ENCODE measurements at places on chromosomes 7 and 10.

- DNase-seq = no peak
These were observed 7.2 kb downstream of the HOXA13 start for GRCh38 chr7:27192546-27193334.

- DNase-seq = no peak
These were observed 78.2 kb upstream of the SEC61G start for GRCh38 chr7:54837168-54837567.

DNA sequence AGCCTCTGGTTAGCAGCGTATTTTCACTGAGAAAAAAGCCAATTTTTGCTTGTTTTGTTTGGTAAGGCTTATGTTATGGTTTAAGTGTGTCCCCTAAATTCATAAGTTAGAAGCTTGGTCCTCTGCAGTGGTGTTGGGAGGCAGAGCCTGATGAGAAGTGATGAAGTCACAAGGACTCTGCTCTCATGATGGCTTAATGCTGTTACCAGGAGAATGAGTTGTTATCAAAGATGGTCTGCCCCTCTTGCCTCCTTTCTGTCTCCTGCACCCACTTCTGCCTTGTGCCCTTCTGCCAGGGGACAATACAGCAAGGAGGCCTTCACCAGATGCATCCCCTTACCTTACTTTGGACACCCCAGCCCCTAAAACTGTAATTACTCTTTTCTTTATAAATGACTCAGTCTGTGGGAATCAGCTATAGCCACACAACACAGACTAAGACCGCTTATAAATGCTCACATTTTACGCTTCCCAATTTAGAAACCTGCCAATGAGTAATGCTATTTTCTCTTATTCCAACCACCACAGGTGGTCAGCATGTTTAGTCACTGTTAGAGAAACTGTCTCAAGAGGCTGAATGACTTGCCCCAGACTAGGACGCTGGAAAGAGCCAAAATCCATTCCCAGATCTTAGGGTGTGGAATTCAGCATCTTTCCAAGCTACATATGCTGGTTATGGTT, 6.1 kb upstream of the PKD1L1 start:
- DNase-seq = no peak

- no peak for DNase-seq
These were observed 19.0 kb downstream of the SH2B2 start for GRCh38 chr7:102305414-102306268.

GRCh38 chr10:120530699-120531098, 73.7 kb downstream of the PLPP4 start:
- DNase-seq = no peak

- no peak for DNase-seq
These were observed 128.0 kb downstream of the MBL2 start for GRCh38 chr10:52644373-52645186.

DNA sequence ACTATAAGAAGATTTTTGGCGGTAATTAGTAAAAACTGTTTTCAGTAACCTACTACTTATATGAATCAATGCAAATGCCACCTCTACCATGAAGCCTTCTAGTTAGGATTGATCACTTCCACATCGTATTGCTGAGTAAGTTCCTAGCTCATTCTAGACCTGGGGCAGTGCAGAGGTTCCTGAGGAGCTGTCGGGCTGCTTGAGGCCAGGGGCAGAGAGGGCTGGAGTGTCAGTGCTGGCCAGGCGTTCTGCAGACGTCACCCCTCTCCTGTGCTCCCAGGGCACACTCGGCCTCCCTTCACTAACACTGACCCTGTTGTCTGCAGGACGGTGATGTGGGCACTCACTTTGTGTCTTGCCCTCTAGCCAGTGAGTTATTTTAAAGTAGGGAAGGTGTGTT, 275.7 kb downstream of the CELF2 start:
- DNase-seq = no peak

DNA sequence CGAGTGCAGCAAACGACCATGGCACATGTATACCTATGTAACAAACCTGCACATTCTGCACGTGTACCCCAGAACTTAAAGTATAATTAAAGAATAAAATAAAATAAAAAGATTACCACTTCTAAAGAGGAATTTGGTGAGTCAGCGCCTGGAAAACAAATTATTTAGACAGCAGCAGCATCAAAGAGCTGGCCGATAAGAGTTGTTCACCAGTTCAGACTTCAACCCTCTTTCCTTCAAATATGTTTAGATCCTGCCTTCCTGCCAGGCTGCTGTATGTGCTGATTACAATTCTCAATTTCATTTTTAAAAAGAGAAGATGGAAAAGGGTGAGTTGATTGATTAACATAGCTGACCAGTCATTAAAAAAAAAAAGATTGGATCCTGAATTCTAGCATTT, 672.0 kb upstream of the NRP1 start:
- DNase-seq = no peak

DNA sequence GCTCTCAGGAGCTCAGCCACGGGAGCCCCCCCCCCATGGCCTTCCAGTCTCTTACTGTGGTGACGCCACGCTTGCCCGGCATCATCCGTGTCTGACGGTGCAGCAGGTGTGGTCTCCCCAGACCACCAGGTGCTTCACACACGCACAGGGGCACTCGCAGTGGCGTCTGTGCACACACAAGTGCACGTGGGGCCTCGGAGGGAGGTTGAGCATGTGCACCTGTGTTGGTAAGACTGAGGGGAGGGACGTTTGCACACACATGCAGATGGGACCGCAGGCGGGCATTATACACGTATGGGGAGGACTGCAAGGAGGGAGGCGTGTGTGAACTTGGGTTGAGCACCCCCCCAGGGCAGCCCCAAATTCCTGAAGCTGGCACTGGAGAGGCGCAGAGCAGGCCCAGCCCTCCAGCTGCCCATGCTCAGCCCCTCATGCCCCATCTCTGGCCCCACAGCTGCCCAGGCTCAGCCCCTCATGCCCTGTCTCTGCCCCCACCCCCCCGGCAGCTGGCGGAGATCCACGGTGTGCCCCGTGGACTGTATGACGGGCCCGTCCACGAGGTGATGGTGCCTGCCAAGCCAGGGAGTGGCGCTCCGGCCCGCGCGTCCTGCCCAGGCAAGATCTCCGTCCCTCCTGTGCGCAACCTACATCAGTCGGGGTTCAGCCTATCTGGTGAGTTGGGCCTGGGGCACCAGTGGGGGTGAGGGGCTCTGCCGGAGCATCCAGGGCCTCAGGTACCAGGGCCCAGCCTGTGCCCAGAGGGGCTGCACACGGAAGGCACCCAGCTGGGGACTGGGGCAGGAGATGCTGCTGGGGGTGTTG, 16.7 kb downstream of the DPYSL4 start:
- DNase-seq = no peak

DNA sequence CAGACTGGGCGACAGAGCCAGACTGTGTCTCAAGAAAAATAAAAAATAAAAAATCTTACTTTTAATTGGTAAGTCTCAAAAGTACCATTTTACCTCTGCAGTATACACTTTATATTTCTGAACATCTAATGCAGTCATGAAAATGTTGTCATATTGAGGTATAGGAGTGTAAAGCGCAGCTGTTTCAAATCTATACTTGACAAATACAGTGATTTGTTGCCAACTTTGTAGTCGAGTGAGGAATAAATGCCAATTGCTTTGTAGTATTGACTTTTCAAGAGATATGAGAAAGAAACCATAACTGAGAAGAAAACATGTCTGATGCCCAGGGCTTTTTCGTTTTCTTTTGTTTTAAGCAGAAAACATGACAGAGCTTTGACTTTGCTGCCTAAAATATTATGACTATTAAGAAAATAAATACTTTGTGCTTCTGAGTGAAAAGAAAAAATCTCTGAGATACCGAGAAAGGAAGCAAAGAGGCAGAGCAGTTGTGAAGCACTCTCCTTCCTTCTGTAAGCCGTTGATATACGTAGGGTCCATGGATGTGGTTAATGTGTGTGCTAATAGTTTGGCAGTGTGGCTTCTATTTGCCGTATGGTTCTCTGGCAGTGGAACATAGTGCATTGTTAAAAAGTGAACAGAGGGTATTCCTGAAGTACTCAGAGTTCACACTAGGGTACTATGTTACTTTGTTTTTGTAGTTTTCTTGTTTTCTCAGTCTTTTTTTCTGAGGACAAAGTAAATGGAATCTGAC, 38.2 kb downstream of the AVL9 start:
- DNase-seq = no peak

DNA sequence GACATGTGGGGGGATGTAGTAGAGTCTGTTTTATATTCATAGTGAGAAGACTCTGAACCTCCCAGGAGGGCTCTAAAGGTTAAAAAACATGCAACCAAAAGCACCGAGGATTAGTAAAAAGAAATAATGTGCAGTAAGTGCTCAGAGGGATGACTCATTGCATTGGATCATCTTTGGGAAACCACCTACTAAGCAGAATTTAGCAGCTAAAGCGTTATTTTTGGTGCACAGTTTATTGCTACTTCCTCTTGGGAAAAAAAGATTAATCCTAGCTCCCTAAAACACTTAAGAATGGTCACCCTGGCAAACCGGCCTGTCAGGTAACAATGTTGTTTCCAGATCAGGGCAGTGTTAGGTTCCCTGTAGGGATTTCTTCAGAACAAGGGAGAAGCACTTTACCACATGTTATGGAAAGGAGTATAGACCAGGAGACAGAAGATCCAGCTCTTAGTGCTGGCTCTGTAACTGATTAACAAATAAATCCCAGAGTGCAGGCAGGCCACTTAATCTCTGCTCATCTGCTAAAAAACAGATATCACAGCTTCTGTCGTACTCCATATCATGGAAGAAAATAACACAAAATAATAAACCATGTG, 44.8 kb upstream of the FAM133B start:
- no peak for DNase-seq

- no peak for DNase-seq
These were observed 6.6 kb downstream of the YWHAG start for GRCh38 chr7:76352193-76352592.

DNA sequence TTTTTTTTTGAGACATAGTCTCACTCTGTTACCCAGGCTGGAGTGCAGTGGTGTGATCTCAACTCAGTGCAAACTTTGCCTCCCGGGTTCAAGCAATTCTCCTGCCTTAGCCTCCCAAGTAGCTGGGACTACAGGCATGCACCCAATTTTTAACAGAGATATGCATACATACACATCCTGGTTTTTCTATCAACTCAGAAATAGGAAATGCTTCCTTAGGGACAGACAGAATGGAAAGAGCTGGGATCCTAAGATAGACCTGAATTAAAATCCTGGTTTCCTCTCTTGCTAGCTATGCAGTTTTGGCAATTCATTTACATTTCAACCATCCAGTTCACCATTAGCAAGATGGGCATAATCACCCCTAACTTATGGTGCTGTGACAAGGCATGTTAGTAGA, 347.5 kb downstream of the GPAM start:
- DNase-seq = no peak

GRCh38 chr7:150945853-150946420, 32.2 kb downstream of the KCNH2 start:
- DNase-seq = no peak

GRCh38 chr7:140918236-140918635, 6.5 kb downstream of the BRAF start:
- DNase-seq = no peak

DNA sequence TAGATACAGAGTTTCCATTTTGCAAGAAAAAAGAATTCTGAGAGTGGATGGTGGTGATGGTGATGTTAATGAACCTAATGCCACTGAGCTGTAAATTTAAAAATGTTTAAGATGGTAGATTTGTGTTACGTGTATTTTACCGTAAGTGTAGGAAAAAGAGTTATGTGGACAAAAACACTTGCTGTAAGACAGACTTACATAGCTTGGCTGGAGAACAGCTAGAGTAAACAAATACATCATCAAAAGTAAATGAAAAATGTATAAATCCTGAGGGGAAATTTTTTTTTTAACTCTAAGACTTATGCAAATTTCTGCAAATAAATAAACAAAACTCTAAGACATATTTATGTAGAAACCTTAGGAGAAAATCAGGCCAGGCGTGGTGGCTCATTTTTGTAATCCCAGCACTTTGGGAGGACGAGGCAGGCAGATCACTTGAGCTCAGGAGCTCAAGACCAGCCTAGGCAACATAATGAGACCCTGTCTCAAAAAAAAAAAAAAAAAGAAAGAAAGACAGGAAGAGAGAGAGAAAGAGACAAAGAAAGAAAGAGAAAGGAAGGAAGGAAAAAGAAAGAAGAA, 66.2 kb upstream of the CDK13 start:
- no peak for DNase-seq

GRCh38 chr7:5333121-5334045, 50.6 kb downstream of the SLC29A4 start:
- no peak for DNase-seq

DNA sequence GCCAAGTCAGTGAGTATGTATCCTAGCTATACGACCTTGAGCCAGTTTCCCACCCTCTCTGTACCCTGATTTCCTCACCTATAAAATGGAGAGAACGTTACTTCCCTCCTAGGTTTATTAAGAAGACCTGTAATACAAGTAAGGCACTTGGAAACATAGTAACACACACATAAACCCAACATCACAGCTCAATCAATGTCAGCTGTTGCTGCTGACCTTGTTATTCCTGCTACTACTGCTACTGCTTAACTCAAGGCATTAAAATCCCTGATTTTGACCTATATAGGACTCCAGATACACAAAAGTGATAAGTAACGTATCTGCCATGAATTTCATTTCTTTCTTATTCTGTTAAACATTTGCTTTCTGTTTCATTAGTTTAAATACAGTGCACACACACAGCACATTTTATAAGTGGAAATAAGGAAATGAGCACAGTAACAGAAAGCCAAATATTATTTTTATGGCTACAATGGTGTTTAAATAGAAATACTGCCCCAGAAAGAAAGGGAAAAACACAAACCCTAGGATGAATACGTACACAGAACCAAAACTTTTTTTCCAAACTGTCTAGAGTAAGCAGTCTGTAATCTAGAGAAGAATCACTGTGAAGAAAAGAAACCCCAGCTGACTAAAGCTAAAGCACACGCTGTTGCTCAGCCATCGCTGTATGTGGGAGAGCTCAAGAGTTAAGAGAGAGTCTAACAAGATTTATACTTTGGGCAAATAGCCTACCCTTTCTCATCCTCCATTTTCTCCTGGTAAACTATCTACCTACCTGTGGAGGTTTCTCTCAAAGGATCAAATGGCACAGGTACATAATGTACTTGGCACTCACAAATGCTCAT, 19.0 kb downstream of the NAPEPLD start:
- no peak for DNase-seq

DNA sequence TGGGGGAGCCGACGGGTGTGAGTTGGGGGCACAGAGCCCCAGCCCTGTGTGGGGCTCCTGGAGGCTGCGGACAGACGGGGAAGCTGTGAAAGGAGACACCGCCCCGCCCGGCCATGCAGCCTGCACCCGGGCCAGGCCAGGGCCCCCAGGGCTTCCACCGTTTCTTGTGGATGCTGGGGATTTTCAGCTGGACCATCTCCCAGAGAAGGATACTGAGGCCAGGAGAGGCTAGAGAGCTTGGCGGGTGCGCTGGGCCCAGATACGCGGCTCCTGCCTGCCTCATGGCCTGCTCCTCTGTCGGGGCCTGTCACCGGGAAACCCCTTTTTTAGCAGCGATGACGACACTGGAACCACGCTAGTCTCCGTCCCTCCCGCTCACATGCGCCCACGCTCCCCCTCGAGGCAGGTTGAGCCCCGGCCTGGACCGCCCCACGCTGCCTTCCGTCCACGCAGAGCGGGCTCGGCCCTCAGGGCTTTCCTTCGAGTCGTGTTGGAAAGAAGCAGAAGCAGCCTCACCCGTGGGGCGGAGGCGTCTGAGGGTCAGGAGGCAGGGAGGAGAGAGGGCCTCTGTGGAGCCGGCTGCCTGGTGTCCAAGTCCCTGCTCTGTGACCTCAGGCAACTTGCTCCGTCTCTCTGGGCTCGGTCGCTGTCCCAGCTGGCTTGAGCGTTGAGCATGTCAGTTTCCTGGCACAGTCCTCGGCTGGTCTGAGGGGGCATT, 11.7 kb downstream of the TMEM184A start:
- no peak for DNase-seq

GRCh38 chr7:151817981-151818673, 58.8 kb downstream of the PRKAG2 start:
- no peak for DNase-seq

Data from activated gamma-delta T cell (primary cell).